ENCODE measurements at places on chromosomes 3 and 15.
A peak's percentile ranks its signal among the peaks of the same experiment; 100 is the strongest.

- H3K27me3 ChIP-seq: no peaks in the 10 kb centered on the region
- no peak overlapping the region for H3K27ac ChIP-seq
- no peak for DNase-seq
- no peaks in the 10 kb centered on the region for H3K36me3 ChIP-seq
- no peak overlapping the region for H3K4me3 ChIP-seq
These were observed 46.0 kb downstream of the MEIS2 start for GRCh38 chr15:37054336-37054735.

DNA sequence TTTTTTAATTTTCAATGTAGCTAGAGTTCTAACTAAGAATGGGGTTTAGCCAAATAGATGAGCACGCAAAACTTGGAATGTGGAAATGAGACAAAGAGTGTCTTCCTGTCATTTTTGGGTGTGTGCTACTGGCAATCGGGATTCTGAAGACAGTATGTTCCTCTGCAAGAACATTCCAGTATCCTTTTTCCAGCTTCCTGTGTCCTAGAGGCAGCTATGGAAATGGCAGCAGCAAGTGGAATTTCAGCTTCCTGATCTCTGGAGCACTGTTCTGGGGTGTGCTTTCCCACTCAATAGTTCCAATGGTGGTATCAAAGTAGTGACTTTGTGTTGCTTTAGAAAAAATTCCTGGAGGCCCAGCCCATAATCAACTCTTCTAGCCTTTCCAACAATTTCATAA lies 642.9 kb upstream of the KCNMB2 start:
- H3K27ac ChIP-seq: no peak overlapping the region
- no peak for DNase-seq
- H3K4me3 ChIP-seq: no peak overlapping the region
- H3K27me3 ChIP-seq: no peaks in the 10 kb centered on the region
- peaks cover 8% of the 10 kb centered on the region for H3K4me1 ChIP-seq

- no peak overlapping the region for H3K4me3 ChIP-seq
- H3K27me3 ChIP-seq: no peaks in the 10 kb centered on the region
- no peaks in the 10 kb centered on the region for H3K36me3 ChIP-seq
These were observed 367.0 kb downstream of the TIGIT start for GRCh38 chr3:114660808-114661207.

DNA sequence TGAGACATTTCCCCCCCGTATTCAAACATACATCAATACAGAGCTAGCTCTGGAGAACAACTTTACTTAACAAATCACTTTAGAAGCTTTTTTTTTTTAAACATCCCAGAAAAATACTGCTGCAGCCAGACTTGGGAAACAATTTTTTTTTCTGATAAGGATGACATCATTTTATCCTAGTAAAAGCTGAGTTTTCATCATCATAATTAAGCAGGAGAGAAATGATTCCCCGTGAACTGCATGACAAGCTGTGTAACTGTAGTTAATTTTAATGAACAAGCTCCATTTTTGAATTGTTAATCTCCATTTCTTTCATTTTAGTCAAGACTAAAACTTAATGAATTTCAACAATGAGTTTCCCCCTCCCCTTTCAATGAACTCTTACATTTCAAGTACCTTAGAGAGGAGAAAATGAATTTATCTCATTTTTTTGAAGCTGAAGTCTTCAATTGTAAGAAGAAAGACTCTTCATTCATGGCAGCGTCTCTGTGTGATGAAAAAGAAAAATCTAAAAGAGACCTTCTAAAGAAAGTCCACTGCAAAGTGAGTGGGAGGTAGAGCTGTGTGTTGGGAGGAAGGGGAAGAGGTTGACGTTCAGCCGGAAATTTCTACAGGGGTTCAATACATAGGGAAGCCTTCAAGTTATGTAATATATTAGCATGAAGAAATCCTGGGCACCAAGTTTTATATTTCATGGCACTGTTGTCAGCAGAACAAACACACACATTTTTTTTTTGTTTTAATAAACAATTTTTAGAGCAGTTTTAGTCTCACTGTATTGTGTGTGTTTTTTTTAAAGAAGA lies 31.7 kb downstream of the HES1 start:
- H3K36me3 ChIP-seq: no peaks in the 10 kb centered on the region
- no peak overlapping the region for H3K4me3 ChIP-seq
- DNase-seq: no peak
- H3K4me1 ChIP-seq: peaks cover 42% of the 10 kb centered on the region

- no peak overlapping the region for H3K27ac ChIP-seq
- no peak overlapping the region for H3K4me3 ChIP-seq
- H3K4me1 ChIP-seq: no peaks in the 10 kb centered on the region
- no peak for DNase-seq
- H3K27me3 ChIP-seq: no peaks in the 10 kb centered on the region
These were observed 40.5 kb upstream of the PDZRN3 start for GRCh38 chr3:73665286-73665685.

DNA sequence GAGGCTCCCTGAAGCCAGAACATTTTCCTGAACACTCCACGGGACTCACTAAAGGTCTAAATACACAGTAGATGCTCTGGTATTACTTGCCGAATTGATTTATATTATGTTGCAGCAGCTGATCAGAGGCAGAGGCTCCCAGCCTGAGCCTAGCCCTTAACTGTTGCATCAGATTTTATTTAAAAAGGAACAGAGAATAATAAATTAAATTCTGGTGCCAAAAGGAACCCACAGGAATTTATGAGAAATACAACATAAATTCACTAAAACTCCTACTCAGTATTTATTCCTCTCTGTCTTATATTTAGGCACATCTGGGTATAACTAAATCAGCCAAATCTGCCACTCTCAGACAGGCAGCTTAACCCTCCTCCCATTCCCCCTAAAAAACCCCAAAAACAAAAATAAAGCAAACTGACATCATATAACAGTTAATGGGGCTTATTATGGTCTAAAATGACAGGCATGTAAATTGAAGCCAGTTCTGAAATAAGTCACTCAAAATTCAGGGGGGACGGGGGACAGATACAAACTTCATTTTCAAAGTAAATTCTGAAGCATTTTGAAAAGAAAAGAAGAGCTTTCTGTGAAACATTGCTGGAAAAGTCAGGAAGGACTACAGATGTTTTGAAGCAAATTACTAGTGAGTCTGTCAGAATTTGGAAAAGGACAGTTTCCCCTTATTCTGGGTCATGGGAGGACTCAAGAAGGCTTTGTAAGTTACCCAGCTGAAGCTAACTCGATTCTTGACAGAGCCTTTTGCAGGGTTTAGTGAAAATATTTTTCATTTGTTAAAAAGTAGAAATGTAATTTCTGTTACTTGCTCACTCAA lies 53.8 kb upstream of the CORO2B start:
- no peaks in the 10 kb centered on the region for H3K36me3 ChIP-seq
- no peak overlapping the region for H3K27ac ChIP-seq
- no peaks in the 10 kb centered on the region for H3K27me3 ChIP-seq
- no peak for DNase-seq

- H3K36me3 ChIP-seq: no peaks in the 10 kb centered on the region
- no peak overlapping the region for H3K4me3 ChIP-seq
- H3K4me1 ChIP-seq: no peaks in the 10 kb centered on the region
These were observed 67.9 kb upstream of the CCDC54 start for GRCh38 chr3:107309312-107309711.

- H3K27me3 ChIP-seq: no peaks in the 10 kb centered on the region
- H3K36me3 ChIP-seq: no peaks in the 10 kb centered on the region
- no peak overlapping the region for H3K4me3 ChIP-seq
- peaks cover 9% of the 10 kb centered on the region for H3K4me1 ChIP-seq
- H3K27ac ChIP-seq: no peak overlapping the region
- DNase-seq: no peak
These were observed 564 bp downstream of the IL16 start for GRCh38 chr15:81197255-81197630.

GRCh38 chr15:66413579-66413978 lies 26.9 kb downstream of the MAP2K1 start:
- no peaks in the 10 kb centered on the region for H3K36me3 ChIP-seq
- H3K4me3 ChIP-seq: no peak overlapping the region
- no peak for DNase-seq

- peaks cover 21% of the 10 kb centered on the region for H3K4me1 ChIP-seq
- no peak for DNase-seq
- no peaks in the 10 kb centered on the region for H3K27me3 ChIP-seq
- no peaks in the 10 kb centered on the region for H3K36me3 ChIP-seq
These were observed 78.4 kb downstream of the AKAP13 start for GRCh38 chr15:85458764-85459163.

DNA sequence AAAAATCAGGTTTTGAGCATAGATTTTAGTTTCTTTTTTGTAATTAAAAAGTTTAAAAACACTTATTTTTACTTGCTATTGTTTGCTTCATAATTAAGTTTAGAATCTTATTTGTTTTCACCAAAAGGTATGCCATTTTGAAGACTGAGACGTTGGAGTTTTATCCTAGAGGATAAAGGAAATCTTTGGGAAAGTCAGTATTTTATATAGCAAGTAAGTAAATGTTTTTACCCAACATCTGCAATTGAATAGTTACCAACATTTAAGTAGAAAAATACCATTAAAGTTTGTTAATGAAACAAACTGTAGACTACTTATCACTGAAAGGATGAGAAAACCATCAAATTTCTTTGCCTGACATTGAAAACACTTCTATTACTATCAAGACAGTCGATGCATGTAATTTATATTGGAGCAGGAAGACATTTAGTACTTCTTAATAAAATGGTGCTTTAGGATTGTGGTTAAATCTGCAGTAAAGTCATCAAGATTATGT lies 14.0 kb upstream of the CHD2 start:
- peaks cover 40% of the 10 kb centered on the region for H3K4me1 ChIP-seq
- H3K36me3 ChIP-seq: peaks cover 22% of the 10 kb centered on the region
- no peak for DNase-seq
- no peaks in the 10 kb centered on the region for H3K27me3 ChIP-seq
- H3K4me3 ChIP-seq: peak overlapping the region; percentile 98
- peak overlapping the region; percentile 100 for H3K27ac ChIP-seq

- H3K27ac ChIP-seq: no peak overlapping the region
- H3K4me1 ChIP-seq: no peaks in the 10 kb centered on the region
- no peaks in the 10 kb centered on the region for H3K27me3 ChIP-seq
- DNase-seq: no peak
- no peak overlapping the region for H3K4me3 ChIP-seq
These were observed 517.2 kb upstream of the CBLB start for GRCh38 chr3:106386050-106386449.

- no peak overlapping the region for H3K27ac ChIP-seq
- no peaks in the 10 kb centered on the region for H3K36me3 ChIP-seq
- H3K4me3 ChIP-seq: no peak overlapping the region
These were observed 108.4 kb upstream of the SLC6A11 start for GRCh38 chr3:10707400-10708215.

DNA sequence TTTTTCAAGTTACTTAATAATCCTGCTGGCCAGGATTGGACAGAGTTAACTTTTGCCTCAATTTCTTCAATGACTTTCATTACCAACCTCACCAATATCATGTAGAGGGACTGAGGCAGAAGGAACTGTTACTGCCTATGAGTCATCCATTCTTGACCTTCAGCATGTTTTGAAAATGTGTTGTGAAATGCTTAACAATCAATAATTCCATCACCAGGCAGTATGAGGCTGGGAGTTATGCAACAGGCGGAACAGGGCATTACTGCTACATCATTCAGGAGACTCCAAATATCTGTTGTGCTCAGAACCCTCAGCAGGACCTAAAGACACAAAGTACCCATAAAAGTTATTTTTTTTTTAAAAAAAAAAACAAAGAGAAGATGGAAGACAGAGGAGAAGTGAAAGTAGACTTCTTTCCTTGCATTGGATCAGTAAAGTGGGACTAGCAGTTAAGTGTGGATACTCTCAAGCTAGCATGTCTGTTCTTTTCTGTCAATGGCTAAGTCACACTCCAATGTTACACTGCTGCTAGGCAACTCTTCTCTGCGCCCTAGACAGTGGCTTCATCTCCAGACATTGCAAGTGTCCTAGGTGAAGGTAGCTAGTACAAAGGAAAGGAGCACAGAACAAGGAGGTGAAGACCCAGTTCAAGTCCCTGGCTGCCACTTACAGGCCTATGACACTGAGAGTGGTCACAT lies 184.9 kb upstream of the LPP start:
- H3K4me3 ChIP-seq: no peak overlapping the region
- H3K36me3 ChIP-seq: no peaks in the 10 kb centered on the region
- H3K27me3 ChIP-seq: no peaks in the 10 kb centered on the region
- no peak for DNase-seq
- no peak overlapping the region for H3K27ac ChIP-seq
- H3K4me1 ChIP-seq: no peaks in the 10 kb centered on the region

DNA sequence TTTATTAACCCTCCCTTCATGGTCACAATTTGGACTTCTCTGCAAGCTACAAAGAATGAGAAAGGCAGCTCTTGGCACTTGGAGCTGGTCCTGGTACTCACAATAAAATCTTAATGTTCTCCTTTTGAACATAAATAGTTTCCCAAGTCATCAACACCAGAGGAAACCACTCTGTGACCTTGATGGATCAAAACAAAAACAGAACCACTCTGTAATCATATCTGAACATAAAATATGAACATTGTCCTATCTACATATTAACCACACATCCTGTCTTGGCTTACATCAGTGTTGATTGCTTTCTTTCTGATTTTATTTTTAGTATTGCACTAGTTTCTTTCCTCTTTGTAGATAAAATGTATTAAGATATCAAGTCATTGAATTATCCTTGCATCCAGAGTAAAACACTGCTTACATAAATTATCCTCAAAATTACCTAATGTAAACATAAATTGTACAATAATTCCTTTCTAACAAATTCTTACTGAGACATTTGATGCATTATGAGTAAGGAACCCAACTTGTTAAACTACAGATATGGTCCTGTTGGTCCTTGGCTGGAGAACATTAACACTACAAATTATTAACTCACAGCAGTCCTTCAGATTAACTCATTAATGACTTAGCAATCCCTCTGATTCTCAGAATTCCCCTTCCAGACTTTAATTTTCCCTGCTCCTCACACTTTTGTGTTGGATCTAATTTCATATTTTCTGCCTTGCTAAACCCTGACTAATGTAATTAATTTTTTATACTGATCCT lies 860.5 kb downstream of the DIPK2A start:
- no peaks in the 10 kb centered on the region for H3K36me3 ChIP-seq
- no peak for DNase-seq
- H3K27ac ChIP-seq: no peak overlapping the region
- no peaks in the 10 kb centered on the region for H3K4me1 ChIP-seq

DNA sequence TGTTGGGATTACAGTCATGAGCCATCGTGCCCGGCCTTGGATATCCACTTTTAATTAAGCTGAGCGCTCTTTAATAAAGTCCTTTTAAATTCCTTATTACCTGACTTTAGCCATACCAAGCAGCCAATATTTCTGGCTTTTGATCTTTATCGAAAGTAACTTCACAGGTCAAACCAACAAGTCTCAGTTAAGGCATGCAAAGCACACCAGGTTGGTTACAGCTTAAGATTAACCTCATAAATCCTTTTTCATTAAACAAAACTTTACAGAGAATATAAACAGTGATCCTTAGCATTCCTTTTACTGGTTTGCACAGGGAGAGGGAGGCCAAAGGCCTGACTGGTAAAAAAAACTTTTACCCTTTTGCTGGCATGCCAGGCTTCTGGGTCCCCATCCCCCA lies 17.7 kb downstream of the ZNF662 start:
- H3K36me3 ChIP-seq: no peaks in the 10 kb centered on the region
- DNase-seq: no peak
- no peaks in the 10 kb centered on the region for H3K4me1 ChIP-seq
- no peak overlapping the region for H3K27ac ChIP-seq
- H3K4me3 ChIP-seq: no peak overlapping the region
- no peaks in the 10 kb centered on the region for H3K27me3 ChIP-seq

GRCh38 chr3:19937459-19938294 lies 3.7 kb upstream of the EFHB start:
- no peak overlapping the region for H3K4me3 ChIP-seq
- no peak overlapping the region for H3K27ac ChIP-seq
- H3K27me3 ChIP-seq: no peaks in the 10 kb centered on the region
- DNase-seq: no peak
- no peaks in the 10 kb centered on the region for H3K4me1 ChIP-seq

Measured in thyroid gland (tissue), 4 donors.